ENCODE measurements at places on chromosomes 5 and 9.

GRCh38 chr5:12959713-12960112 is 984.8 kb downstream of the DNAH5 start:
- no peak for DNase-seq

DNA sequence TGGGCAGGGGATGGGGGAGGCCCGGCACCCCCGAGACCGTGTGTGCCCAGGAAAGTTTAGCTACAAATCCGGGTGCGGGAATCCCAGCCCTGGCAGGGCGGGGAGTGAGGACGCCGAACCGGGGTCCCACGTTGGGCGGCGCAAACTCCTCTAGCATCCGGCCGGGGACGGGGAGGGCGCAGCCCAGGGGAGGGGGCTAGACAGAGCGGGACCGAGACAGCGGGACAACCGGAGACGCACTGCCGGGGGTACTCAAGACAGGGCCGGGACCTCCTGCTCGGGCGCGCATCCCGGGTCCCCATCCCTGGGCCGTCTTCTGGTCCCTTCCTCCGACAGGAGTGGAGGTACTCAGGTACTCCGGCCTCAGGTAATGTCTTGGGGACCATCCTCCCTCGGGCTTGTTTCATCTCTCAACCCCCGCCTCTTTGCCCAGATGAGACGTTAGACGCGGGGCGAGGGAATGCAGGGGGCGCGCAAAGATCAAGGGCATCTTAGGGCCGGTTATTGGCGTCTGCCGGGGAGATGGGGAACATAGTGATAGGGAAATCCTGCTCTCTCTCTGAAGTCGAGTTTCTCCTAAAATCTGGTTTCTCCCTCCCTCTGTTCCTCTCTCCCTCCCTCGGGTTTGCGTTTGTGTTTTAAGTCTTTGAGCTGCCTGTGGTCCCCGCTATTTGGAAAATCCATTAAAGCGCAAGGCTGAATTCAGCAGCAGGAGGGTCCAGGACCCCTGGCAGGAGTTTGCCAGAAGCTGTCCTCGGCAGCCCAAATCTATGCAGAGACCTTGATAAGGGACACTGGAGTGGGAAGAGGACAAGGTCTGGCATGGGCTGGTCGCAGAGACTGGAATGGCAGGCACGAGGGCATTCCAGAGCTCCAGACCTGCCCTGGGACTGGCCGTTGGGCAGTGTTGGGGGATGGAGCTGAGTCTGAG is 815 bp downstream of the PDZD2 start:
- peak; percentile 74 for DNase-seq

DNA sequence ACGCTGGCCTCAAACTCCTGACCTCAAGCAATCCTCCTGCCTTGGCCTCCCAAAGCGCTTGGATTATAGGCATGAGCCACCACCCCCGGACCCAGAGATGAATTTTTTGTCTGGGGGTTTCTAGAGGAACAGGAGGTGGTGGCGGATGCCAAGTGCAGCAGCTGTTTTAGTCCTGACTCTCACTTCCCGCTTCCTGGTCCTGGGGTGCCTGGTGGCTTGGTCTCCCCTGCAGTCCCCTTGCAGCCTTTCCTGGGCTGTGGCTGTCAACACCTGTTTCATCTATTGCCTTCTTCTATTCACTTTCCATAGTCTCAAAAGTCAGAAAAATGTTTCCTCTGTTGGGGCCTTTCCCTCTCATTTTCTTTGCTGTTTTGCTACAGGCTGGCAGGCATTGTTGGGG is 6.5 kb upstream of the NHP2 start:
- DNase-seq = no peak

- DNase-seq = no peak
Observed at GRCh38 chr9:69314547-69314946, 10.5 kb upstream of the ENTREP1 start.

GRCh38 chr9:120663950-120664349 is 50.3 kb downstream of the MEGF9 start:
- DNase-seq = no peak

- no peak for DNase-seq
Observed at GRCh38 chr9:110303133-110303532, 34.5 kb downstream of the TXNDC8 start.

GRCh38 chr5:148740966-148741742 is 85.3 kb upstream of the ADRB2 start:
- no peak for DNase-seq

DNA sequence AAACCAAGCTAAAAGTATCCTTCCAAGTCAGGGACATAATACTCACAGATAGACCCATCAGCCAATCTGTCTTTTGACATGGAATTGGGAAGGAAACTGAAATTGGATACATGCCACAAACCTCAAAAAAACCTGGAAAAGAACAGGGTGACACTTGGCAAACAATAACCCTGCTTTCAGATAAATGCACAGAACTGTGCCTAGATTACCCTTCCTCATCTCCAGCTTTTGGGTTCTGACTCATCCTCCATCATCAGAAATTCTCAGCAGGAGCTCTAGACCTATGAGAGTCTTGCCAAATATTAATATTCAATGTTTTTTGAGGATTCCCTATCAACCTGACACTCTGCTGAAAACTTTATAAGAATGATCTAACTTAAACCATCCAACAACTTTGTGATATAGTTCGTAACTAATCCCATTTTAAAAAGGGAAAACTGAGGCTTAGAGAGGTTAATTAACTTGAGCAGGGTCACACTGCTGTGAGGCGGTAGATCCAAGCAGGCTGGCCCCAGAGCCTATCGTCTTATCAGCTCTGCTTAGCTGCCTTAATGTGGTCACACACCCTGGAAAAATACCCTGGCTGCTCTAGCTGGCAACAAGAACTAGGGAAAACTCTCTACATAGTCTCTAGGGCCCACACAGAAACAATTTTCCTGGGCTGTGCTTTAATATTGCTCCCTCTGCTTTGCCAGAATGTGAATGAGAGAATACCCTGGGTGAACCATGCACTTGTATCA is 157.0 kb upstream of the TRPC7 start:
- DNase-seq = no peak

- no peak for DNase-seq
Observed at GRCh38 chr9:33414889-33415500, 12.6 kb upstream of the AQP7 start.

GRCh38 chr5:36950586-36951457 is 74.3 kb downstream of the NIPBL start:
- DNase-seq = no peak

DNA sequence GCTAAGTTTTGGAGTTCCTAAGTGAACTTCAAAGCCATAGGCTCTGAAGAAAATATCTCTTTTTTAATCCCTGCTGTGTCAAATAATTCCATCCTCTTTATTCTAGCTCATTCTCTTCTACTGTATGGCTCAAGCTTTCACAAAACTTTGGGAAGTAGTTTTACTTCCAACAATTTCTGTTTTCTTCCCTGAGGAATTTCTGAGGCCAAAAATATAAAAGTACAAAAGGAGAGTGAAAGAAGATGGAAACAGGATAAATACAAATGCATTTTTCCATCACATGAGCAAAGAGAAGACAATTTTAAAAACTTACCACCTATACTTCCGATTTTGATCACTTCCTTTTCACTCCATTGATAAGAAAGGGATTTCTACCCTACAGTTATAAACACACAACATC is 585.7 kb upstream of the DAB2 start:
- no peak for DNase-seq

DNA sequence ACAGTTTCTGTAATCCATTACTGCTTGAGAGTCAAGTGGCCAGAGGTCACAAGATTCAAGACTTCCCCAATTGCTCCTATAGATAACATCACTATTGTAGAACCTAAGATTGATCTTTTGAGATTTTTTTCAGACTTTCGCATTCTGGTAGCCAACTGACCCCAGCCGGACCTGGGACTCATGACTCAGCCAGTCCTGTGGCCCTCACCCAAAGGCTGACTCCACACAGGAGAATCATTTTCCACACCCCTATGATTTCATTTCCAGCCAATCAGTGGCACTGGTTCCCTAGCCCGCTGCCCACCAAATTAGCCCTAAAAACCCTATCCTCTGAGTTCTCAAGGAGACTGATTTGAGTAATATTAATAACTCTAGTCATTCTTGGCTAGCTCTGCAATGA is 36.2 kb downstream of the TARS1 start:
- no peak for DNase-seq

GRCh38 chr9:82124090-82124489 is 135.5 kb downstream of the SPATA31D1 start:
- no peak for DNase-seq

DNA sequence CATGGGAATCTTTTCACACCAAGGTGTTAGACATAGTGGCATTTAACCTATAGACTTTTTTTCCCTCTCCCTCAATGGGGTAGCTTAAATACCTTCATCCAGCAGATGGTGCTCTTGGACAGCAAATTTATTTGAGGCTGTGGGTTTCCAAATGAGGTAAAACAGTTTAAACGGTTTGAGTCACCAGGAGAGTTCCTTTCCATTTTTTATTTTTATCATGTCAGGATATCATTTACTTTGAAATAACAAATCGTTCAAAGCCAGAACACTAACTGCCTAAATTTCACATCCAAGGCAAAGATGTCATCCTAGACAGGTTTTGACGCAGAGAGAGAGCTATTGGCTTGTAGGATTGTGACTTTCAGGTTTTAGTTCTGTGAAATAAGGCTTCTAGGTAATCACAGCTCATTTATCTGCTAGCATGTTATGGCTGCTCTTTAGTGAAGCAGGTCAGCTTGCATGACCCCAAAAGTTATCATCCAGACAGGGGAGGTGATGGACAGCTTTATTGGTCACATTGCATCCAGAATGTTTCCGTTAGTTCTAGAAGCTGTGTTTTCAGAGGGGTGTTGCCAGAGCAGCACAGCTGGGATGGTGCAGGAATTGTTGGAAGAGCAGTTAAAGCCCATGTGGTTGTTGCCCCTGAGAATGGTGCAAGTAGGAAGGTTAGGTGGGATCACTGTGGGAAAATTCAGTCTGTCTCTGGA is 69.8 kb downstream of the KDM4C start:
- peak; percentile 54 for DNase-seq

GRCh38 chr5:84693256-84693655 is 308.6 kb upstream of the EDIL3 start:
- DNase-seq = no peak

GRCh38 chr5:168422431-168422830 is 63.8 kb upstream of the RARS1 start:
- peak; percentile 39 for DNase-seq

DNA sequence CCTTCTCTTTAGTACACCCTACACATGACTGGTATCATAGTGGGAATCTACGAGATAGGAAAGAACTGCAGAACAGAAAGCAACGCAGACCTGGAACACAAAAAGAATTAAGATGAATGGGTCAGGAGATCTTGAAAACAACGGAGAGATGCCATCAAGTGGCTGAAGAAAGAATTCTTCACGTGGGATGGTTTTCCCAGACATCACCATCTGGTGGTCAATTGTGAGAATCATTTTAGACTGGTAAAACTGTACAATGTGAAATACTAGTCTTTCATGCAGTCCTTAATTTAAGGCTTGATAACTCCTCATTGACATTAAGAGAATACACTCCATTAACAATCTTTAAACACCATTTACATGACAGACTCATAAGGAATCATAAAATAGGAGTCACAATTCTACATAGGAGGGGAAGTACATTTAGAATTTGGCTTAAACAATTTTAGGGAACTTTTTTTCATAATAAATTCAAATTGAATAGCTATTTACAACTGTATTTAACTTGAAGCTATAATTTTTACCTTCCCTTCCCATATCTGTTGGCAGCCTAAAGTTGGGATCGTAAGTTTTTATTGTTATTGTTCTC is 128.4 kb upstream of the TRPM3 start:
- peak; percentile 38 for DNase-seq
